Right renal pelvis (tissue), 4 donors: ENCODE measurements at places on chromosomes 1 and 21. TPM values are rescaled to one million over a fixed set of nuclear protein-coding genes. Genes with fewer than 3 reads are reported as not detected.

The RHD gene
- polyA plus RNA-seq: 0.51 TPM

The LINGO4 gene
- not detected for polyA plus RNA-seq

The GOLT1A gene
- 4.7 TPM for polyA plus RNA-seq

The PDIK1L gene
- 22.1 TPM for polyA plus RNA-seq

The TFF2 gene
- not detected for polyA plus RNA-seq

The PLCH2 gene
- 2.4 TPM for polyA plus RNA-seq

The SLFNL1 gene
- 0.30 TPM for polyA plus RNA-seq

The IARS2 gene
- 95.9 TPM for polyA plus RNA-seq

The ATAD3C gene
- 3.1 TPM for polyA plus RNA-seq
